ENCODE measurements at places on chromosomes 5 and 9.

DNA sequence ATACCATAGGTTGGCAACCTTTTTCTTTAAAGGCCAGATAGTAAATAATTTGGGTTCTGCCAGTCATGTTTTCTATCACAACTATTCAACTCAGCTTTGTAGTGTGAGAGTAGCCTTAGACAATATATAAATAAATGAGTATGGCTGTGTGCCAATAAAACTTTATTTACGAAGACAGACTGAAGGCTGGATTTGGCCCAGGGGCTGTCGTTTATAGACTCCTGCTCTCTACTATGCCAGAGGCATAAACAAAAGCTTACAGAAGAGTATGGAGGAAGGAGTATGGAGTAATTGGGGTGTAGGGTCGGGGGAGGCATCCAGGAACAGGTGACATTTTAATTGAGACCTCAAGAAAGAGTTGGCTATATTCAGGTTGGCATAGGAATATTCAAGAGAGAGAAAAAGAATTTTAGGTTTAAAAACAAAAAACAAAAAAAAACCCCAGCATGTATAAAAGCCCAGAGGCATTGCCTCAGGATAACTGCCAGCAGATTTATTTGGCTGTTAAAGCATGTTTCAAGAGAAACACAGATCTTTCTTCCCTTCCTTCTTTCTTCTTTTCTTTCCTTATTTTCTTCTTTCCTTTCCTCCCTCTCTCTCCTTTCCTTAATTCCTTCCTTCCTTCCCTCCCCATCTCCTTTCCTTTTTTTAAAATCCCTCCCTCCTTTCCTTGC lies 39.9 kb downstream of the SLIT3 start:
- DNase-seq, result no peak

- DNase-seq, result no peak
Measured at GRCh38 chr5:153969563-153969895, 69.2 kb downstream of the FAM114A2 start.

- no peak for DNase-seq
Measured at GRCh38 chr5:78003919-78004318, 227.8 kb upstream of the TBCA start.

GRCh38 chr5:39426746-39427105 lies 1.9 kb upstream of the DAB2 start:
- DNase-seq, result no peak

DNA sequence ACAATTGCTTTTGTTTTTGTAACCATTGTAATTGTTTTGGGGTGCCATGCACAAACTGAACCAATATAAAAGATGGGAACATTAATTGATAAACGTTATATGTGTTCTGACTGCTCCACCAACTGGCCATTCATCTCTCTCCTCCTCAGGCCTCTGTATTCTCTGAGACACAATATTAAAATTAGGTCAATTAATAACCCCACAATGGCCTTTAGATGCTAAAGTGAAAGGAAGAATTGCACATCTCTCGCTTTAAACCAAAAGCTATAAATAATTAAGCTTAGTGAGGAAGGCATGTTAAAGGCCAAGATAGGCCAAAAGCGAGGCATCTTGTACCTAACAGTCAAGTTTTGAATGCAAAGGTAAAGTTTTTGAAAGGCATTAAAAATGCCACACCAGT lies 448.4 kb upstream of the ITGA1 start:
- no peak for DNase-seq

GRCh38 chr9:134569626-134570025 lies 72.0 kb upstream of the COL5A1 start:
- no peak for DNase-seq

- DNase-seq, result no peak
Measured at GRCh38 chr9:34507556-34507955, 15.2 kb downstream of the ENHO start.

DNA sequence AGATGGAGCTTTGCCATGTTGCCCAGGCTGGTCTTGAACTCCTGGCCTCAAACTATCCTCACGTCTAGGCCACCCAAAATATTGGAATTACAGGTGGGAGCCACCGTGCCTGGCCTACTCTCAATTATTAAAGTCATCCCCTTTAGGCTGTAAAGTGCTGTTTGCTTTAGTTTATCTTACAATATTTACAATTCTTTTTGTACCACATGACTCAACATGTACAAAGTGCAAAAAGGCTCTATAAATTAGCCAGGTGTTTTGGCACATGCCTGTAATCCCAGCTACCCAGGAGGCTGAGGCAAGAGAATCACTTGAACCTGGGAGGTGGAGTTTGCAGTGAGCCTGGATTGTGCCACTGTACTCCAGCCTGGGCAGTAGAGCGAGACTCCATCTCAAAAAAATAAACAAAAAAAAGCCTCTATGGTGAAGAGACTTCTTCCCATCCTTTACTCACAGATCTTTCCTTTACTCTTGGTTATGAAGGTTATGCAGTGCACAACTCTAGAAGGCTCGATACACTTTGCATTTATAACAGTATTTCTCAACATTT lies 28.5 kb upstream of the MLLT3 start:
- DNase-seq, result no peak

DNA sequence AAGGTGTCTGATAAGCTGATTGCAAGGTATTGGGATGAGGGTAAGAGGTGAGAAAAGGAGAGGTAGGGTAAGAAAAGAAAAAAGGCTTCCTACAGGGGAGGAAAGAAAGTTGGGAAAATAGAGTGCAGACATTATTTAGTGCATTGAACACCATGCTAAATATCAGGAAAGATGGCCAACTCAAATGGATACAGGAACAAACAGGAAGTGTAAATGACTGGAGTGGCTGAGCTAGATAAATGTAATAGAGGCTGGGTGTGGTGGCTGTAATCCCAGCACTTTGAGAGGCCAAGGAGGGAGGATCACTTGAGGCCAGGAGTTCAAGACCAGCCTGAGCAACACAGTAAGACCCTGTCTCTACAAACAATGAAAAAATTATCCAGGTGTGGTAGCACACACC lies 32.2 kb downstream of the OTP start:
- no peak for DNase-seq

DNA sequence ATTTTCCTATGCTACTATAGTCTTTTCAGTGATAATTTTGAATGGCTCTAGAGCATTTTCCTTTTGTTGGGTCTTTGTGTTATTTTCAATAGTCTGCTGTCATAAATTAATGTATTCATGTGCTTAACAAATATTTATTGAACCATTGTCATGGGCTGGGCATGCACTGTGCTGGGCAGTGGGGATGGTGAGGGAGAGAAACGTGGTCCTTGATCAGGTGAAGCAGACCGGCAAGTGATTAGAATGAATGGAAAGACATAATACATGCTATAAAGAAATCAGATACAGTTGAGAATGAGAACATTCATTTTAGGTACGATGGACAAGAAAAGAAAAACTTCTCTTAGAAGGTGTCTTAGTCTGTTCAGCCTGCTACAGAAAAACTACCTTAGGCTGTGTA lies 66.1 kb downstream of the KIF4B start:
- DNase-seq, result no peak

DNA sequence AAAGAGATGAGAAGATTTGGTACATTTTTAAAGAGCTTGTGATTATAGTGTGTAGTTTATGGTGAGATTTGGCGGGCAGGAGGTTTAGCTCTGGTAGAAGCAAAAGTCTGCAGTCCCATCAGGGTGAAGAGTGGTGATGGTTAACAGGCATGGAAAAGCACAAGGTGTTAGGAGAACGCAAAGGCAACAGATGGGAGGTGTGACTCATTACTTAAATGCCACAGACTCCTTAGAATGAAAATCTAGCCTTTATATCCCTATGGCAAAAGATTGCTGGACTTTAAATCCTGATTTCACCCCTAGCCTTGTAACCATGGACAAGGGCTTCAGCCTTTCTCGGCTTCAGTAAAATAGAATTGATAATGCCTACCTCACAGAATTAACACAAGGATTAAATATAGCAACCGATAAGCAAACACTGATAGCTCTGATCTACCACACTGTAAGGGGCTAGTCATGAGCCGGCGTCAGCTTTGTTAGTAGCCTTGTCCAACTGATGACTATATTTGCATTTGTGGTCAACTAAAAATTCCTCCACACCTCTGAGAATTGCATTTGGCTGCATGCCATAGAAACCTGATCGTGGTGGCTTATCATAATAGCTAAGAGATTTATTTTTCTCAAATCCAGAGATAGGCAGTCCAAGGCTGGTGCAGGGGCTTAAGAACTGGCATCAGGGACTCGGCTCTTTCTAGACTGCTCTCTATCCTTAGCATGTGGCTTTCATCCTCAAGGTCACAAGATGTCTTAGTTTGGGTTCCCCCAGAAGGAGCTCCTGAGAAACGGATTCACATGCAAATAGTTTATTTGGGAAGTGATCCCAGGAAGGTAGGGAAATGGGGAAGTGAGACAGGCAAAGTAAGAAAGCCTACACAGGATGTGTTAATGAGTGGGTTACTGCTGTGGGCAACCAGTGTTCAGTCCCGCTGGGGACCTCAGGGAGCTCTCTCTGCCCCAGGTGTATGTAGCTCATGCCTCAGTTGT lies 19.6 kb downstream of the MFAP3 start:
- peak; percentile 16 for DNase-seq

- no peak for DNase-seq
Measured at GRCh38 chr5:62922191-62922590, 343.6 kb downstream of the LRRC70 start.

- DNase-seq, result no peak
Measured at GRCh38 chr9:110995420-110996340, 42.6 kb downstream of the LPAR1 start.

- no peak for DNase-seq
Measured at GRCh38 chr5:9365512-9365911, 180.4 kb downstream of the SEMA5A start.

- no peak for DNase-seq
Measured at GRCh38 chr5:71836559-71837112, 117.6 kb downstream of the CARTPT start.

GRCh38 chr9:72996114-72996513 lies 43.3 kb upstream of the ALDH1A1 start:
- DNase-seq, result no peak

DNA sequence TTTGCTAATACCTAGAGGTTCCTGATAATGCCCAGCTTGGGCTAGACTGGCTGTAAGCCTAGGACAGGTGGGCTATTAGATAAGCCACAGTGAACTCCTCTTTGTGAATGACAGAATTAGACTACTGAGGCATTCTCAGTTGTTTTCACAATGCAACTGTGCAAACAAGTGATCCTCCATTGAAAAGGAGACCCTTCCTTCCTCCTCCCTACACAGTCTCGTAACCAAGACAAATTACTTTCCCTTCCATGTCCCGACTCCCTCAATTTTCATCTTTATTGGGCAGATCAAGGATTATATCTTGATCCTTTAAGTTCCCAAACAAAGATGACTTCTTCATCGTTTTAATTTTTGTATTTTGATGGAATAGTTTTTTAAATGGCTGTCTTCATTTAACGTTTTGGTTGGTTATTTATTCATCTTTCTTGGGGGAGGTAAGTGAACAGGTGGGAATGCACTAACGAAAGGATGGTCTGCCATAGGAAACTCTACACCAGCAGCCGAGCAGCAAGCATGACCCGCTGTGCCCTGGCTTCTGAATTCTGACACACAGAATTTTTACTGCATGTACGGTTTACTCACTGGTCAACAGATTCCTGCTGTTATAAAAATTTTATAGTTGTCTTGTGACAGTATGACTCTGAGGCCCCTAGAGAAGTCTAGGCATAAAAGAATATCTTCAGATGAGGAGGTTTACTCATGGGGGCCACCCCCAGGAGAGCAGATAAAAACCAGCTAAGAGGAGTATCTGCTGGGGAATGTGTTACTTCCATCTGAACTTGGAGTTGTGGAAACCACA lies 137.5 kb upstream of the TUT7 start:
- no peak for DNase-seq

- no peak for DNase-seq
Measured at GRCh38 chr5:140360681-140361479, 886 bp downstream of the SLC4A9 start.

GRCh38 chr5:136114414-136115125 lies 18.1 kb upstream of the SMAD5 start:
- DNase-seq, result no peak

DNA sequence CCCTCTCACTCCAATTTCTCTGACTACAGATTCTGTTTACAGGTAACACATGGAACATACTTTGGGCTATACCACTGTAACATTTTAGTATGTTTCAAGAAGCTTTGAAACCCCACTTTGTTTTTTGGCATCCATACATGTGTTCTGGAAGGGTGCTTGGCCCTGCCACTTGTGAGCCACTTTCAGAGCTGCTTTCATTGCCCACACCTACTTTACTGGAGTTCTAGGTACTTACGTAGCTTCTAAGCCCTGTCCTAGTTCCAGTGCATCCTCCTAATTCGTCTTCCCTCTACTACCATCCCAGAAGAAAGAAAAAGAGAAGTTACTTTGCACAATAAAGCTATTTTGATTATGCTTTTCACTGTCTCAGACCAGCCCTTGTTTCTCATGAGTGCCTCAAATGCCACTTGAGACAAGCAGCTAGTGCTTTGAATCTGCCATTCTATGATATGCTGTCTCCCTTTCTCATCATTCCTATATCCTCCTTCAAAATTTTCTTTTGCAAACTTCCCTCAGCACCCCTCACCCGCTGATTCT lies 26.5 kb upstream of the C5orf47 start:
- no peak for DNase-seq

- peak; percentile 63 for DNase-seq
Measured at GRCh38 chr5:98940581-98940980, 11.8 kb upstream of the CHD1 start.

DNA sequence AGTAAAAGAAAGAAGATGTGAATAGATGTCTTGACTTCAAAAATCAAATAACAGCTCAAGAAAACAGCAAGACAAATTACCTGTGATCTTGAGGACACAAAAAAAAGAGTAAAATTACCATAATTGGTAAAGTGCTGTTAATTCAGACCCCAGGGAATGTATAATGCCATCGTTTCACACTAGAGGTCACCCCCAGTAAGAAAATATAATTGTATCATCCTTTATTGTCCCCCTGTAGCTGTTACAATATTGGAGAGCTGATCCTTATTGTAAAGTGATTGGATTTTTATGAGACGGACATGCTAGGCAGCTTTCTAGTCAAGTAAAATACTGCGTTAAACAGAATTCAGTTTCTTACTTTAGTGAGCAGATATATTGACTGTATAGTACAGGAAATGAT lies 377.0 kb downstream of the TLE1 start:
- no peak for DNase-seq

GRCh38 chr9:132757016-132757415 lies 86.8 kb downstream of the GTF3C4 start:
- DNase-seq, result no peak

- no peak for DNase-seq
Measured at GRCh38 chr5:52799358-52799982, 11.8 kb downstream of the ITGA1 start.

- DNase-seq, result no peak
Measured at GRCh38 chr5:91366551-91366950, 16.6 kb downstream of the ARRDC3 start.

Measured in cerebellar cortex (tissue), 1 donor.